ENCODE measurements at places on chromosomes 2 and 18.
A peak's percentile ranks its signal among the peaks of the same experiment; 100 is the strongest.

GRCh38 chr2:134079373-134079772 lies 174.5 kb upstream of the MGAT5 start:
- H3K27ac ChIP-seq = no peak overlapping the region
- DNase-seq = no peak
- H3K27me3 ChIP-seq = no peaks in the 10 kb centered on the region
- H3K4me3 ChIP-seq = no peak overlapping the region

DNA sequence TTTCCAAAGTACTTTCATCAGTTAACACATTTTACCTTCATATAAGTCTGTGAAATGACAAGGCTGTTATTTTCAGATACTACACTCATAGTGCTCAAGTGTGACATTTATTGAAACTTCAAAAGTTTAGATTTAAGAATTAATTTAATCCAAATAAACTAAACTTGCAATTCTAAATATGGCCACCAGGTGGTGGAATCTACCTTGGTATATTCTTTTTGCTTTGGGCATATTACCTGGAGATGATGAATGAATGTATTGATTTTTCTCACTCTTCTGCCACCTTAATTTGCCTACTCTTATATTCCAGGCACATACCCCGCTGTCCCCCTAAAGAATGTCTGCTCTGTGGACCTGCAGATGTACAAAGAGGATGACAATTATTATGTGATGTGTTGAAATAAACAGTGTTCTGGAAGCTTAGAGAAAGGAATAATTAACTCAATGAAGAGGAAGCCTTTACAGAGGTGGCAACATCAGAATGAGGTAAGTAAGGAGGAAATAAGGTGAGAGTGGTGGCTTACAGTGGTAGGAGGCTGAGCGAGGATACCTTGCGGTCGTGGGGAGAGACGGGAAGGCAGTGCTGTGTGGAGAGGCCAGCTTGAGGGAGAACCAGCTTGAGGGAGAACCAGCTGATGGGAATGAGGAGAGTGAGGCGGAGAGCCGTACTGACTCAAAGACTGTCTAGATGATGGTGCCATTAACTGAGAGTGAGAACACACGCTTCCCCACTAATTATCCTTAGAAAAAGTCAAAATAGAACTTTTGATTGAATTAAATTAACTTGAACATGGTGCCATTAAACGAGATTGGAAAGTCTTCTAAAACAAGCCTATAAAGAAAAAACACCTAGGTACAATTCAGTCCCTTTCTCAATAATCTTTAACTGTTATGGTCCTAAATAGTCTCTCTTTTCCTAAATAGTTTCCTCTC lies 179.5 kb downstream of the CELF4 start:
- H3K4me1 ChIP-seq = peaks cover 7% of the 10 kb centered on the region
- no peak overlapping the region for H3K4me3 ChIP-seq
- peaks cover 3% of the 10 kb centered on the region for H3K27me3 ChIP-seq
- no peak for DNase-seq
- no peaks in the 10 kb centered on the region for H3K36me3 ChIP-seq

GRCh38 chr2:27073782-27074181 lies 2.3 kb upstream of the OST4 start:
- peaks cover 13% of the 10 kb centered on the region for H3K36me3 ChIP-seq
- peaks cover 75% of the 10 kb centered on the region for H3K4me1 ChIP-seq
- H3K27ac ChIP-seq = peak overlapping the region; percentile 9
- no peaks in the 10 kb centered on the region for H3K27me3 ChIP-seq
- DNase-seq = no peak

DNA sequence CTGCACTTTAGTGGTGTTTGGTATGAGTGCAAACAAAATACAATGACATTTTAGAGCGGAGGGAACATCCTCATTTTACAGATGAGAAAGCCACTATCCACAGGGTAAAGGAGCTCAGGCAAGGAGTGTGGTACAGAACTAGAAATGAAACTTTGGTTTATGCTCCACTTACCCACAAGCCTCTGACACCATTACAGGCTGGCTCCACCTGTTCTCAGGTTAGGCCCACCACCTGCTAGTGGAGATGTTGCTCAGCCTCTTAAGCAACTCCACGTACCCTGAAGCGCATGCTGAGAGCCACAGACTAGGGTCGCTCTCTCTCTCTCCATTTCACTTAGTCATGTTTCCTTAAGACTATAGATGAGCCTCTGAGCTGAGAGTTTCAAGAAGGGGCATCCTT lies 130.0 kb downstream of the MBD2 start:
- H3K4me1 ChIP-seq = no peaks in the 10 kb centered on the region
- no peak overlapping the region for H3K4me3 ChIP-seq
- no peak overlapping the region for H3K27ac ChIP-seq
- H3K36me3 ChIP-seq = no peaks in the 10 kb centered on the region
- H3K27me3 ChIP-seq = no peaks in the 10 kb centered on the region

GRCh38 chr2:75287624-75288316 lies 88.5 kb upstream of the TACR1 start:
- H3K4me3 ChIP-seq = no peak overlapping the region
- H3K27me3 ChIP-seq = no peaks in the 10 kb centered on the region
- DNase-seq = peak; percentile 12
- H3K4me1 ChIP-seq = no peaks in the 10 kb centered on the region

DNA sequence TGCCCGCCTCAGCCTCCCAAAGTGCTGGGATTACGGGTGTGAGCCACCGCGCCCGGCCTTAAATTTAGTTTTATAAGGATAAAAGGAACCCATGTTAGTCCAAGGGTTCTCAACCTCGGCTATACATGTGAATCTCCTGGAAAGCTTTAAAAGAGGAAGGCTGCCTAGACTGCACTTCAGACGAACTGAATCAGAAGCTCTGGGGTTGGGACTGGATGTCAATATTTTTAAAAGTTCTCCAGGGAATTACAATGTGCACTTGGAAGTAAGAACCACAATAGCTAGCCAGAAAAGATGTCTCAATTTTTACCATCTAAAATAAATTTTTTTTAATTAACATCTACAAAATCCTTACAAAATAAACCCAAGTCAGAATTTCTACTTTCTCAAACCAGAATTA lies 10.1 kb downstream of the LMAN2L start:
- no peaks in the 10 kb centered on the region for H3K4me1 ChIP-seq
- peaks cover 67% of the 10 kb centered on the region for H3K36me3 ChIP-seq
- no peak overlapping the region for H3K27ac ChIP-seq
- H3K27me3 ChIP-seq = no peaks in the 10 kb centered on the region

- no peaks in the 10 kb centered on the region for H3K27me3 ChIP-seq
- peaks cover 12% of the 10 kb centered on the region for H3K4me1 ChIP-seq
- H3K27ac ChIP-seq = no peak overlapping the region
These were observed 207.7 kb downstream of the BCL2 start for GRCh38 chr18:63111671-63112402.

GRCh38 chr2:191526953-191527556 lies 150.9 kb upstream of the NABP1 start:
- H3K27me3 ChIP-seq = no peaks in the 10 kb centered on the region
- no peaks in the 10 kb centered on the region for H3K4me1 ChIP-seq
- H3K36me3 ChIP-seq = no peaks in the 10 kb centered on the region
- no peak overlapping the region for H3K27ac ChIP-seq
- DNase-seq = no peak
- H3K4me3 ChIP-seq = no peak overlapping the region

DNA sequence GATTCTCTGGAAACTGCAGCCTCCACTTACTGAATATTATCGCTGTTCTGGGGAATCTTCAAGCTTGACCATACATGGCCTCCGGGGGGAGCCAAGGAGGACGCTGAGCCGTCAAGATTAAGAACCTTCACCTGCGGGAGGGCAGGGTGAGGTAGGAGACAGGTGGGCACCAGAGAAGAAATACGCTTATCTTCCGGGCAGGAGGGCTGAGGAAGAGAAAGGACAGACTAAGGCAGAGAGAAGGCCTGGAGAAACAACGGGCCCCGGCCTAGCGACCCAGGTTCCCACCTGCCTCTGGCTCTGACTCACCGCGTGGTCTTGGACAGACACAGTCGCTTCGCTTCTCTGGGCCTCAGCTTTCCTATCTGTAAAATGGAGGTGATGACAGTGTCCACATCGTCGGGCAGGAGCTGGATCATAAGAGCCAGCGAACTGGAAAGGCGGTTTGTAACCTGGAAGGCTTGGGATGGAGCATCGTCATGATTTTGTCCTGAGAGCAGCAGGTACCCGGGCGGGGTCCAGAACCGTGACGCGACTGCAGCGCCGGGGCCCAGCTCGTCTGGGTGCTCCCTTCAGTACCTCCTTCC lies 659 bp downstream of the ZNF142 start:
- peaks cover 54% of the 10 kb centered on the region for H3K36me3 ChIP-seq
- H3K27ac ChIP-seq = peak overlapping the region; percentile 66
- H3K4me3 ChIP-seq = peak overlapping the region; percentile 92
- DNase-seq = peak; percentile 33
- H3K4me1 ChIP-seq = peaks cover 15% of the 10 kb centered on the region

- H3K36me3 ChIP-seq = no peaks in the 10 kb centered on the region
- H3K4me3 ChIP-seq = no peak within 1 kb of the TSS
- H3K4me1 ChIP-seq = peaks cover 2% of the 10 kb centered on the region
- H3K27ac ChIP-seq = no peak within 1 kb of the TSS
- no peaks in the 10 kb centered on the region for H3K27me3 ChIP-seq
- DNase-seq = no peak
These were observed at the start of gene CTLA4 for GRCh38 chr2:203867561-203868200. CTLA4 (plus strand) TSS chr2:203867771; CDS start chr2:203867943, 172 bp downstream.

DNA sequence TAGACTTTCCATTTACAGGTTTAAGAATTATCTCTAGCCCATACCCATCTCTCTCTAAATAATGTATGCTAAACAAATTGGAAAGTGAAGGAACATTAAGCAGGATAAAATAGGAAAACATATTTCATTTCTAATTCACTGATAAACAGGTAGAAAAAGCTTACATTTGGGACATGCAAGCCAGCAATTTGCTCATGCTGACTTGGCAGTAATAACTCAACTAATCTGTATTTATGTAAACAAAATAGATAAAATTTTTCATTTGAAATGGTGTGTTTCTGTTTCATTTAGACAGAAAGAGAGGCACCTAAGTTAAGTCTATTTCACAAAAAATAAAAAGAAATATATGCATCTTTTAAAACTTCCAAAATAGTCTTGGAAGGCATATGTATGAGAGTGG lies 877.3 kb upstream of the LRRTM1 start:
- no peaks in the 10 kb centered on the region for H3K36me3 ChIP-seq
- no peak overlapping the region for H3K27ac ChIP-seq
- H3K4me1 ChIP-seq = no peaks in the 10 kb centered on the region
- H3K4me3 ChIP-seq = no peak overlapping the region
- DNase-seq = no peak

GRCh38 chr2:65727381-65727780 lies 295.0 kb upstream of the SPRED2 start:
- no peaks in the 10 kb centered on the region for H3K36me3 ChIP-seq
- peaks cover 3% of the 10 kb centered on the region for H3K27me3 ChIP-seq
- DNase-seq = no peak
- H3K27ac ChIP-seq = no peak overlapping the region

DNA sequence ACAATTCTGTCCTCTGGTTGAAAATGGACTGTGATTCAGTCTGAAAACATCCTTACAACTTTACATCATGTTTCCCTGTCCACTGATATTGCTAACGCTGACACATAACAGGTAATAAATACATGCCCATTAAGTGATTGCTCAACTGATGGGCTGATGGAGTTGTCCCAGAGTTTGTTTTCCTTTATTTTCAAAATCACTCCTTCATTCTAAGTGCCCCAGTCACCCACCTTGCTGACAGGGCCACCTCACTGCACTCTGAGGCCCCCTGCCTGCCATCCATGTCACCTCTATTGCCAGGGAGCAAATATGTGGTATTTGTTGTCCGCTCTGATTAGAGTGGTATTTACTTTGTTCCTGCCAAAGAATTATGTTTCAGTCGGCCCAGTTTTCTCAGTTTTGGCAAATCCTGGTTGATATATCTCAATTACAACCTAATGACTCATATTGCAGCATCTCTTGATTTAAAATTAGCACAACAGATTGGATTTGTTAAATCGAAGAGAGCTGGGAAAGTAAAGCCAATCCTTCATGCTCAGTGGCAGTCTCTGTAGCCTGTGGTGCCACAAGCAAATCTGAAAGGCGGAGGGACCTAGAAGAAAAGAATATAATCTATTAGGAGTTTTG lies 105.1 kb downstream of the RDH14 start:
- no peak overlapping the region for H3K4me3 ChIP-seq
- no peaks in the 10 kb centered on the region for H3K27me3 ChIP-seq
- H3K36me3 ChIP-seq = no peaks in the 10 kb centered on the region
- no peak for DNase-seq

Measured in muscle of leg (tissue), 16 donors.